ENCODE measurements at places on chromosomes 2 and 18. TPM values are rescaled to one million over a fixed set of nuclear protein-coding genes. Genes with fewer than 3 reads are reported as not detected.

- no peak for DNase-seq
Observed at GRCh38 chr2:11346023-11346482, 1.6 kb upstream of the ROCK2 start.

GRCh38 chr18:56935434-56936040 lies 211.3 kb upstream of the BOD1L2 start:
- no peak for DNase-seq

DNA sequence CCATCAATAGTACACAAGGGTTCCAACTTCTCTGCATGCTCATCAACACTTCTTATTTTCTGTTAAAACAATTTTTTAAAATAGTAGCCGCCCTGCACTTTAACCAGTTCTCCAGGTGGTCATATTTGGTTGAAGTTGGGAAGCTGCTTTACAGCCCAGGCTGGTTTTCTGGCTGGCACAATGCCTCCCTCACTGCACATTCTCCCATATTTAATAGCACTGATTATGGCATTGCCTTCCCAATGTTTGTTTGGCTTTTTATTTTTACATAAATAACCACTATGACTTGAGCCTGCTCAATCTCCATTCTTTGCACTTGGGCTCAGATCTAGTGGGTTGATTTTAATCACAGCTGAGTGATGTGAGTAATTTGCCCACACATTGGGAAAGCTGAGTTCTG lies 111.9 kb upstream of the MAP4K3 start:
- peak; percentile 47 for DNase-seq

- no peak for DNase-seq
Observed at GRCh38 chr2:199660167-199660566, 190.8 kb downstream of the FTCDNL1 start.

DNA sequence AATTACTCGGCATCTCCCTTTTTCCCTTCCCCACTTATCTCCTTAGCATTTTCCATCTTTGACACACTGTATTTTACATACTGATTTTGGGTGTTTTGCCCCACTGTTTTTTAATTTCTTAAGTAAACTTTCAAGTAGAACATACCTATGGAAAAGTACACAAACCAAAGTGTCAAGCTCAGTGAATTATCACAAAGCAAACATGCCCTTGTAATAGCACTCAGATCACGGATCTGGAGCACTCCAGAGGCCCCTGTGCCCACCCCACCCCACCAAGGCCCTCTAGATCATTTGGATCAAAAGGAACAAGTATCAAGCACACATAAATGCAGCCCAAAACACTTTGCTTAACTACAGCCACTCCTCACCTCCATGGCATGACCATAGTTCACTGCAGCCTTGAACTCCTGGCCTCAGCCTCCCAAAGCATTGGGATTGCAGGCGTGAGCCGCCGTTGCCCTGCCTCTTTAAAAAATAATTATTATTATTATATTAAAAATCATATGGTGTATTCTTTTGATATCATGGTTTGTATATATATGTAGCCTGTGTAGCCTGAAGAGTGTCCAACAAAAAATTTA lies 38.1 kb downstream of the FER1L5 start:
- DNase-seq: no peak

- peak; percentile 86 for DNase-seq
Observed at GRCh38 chr2:217293046-217293445, 433.2 kb upstream of the TNP1 start.

DNA sequence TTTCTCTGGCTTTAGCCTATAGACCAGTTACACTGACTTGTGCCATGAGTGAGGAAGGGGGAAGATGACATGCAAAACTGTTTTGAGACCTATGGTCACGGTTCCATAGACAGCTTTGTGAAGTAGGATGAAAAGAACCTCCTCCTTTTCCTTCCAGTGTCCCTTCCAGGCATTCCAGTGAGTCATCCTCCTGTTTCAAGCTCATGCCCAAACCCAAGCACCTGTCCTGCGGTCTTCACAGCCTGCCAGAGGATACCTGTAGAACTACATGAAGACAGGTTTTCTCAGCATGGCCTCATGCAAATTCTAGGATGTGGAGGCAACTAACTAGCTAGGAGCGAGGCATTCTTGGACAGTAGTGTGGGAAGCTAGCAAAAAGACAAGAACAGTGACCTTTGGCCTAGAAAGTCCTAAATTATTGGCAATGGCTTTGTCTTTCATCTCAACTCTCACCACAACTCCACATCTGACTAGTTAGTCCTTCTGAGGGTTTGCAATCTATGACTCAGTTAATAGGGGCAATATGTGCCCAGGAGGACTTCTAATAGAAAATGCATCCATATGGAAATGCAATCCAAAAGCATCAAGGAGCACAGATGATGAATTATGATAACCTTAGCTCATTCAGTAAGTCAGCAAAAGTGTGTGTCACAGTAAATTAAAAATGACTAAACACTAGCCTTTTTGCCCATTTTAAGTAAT lies 154.7 kb downstream of the RBM43 start:
- DNase-seq: no peak

GAREM1 gene
- total RNA-seq: 8.7 TPM

ARHGAP28 gene
- 0.83 TPM for total RNA-seq

DNA sequence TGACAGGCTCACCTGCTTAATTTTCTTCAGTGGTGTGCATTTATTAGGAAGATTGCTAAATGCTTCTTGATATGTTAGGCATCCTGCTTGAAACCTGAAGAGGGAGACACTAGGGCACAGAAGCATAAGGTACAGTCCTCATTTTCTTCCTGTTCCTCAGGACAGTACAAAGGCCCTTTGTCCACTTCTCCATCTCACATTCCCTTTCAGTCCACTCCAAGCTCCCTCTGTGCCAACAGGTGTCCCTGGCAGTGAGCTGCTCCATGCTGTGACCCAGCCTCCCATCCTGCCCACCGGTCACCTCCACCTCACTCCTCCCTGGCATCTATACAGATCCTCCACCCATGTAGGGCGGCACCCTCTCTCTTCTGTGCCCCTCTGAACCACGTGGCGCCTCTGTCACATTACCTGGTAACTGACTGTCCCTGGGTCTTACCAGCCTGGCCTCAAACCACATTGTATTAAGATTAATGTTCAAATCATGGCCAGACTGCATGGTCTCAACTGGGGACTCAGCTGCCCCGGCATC lies 162.8 kb downstream of the VAPA start:
- no peak for DNase-seq

DNA sequence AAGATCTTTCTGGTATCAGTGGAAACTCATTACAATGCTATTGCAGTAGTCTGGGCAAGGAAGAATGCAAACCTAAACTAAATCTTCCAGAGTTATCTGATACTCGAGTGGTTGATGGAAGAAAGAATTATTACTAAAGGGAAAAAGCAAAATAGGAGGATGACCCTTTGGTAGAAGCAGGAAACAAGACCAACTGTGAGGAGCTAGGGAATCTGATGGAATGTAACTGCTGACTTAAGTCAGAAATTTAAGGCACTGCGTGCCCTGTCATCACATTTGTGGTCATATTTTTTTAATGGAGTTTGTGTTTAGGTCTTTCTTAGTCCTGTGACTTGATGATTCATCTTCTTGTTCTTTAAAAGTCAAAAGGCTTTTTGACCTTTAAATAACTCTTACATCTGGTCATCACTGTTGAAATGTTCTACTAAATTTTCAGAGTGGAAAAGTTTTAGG lies 36.5 kb upstream of the ARMC9 start:
- no peak for DNase-seq

GRCh38 chr2:11753452-11753885 lies 7.0 kb downstream of the LPIN1 start:
- DNase-seq: no peak

DNA sequence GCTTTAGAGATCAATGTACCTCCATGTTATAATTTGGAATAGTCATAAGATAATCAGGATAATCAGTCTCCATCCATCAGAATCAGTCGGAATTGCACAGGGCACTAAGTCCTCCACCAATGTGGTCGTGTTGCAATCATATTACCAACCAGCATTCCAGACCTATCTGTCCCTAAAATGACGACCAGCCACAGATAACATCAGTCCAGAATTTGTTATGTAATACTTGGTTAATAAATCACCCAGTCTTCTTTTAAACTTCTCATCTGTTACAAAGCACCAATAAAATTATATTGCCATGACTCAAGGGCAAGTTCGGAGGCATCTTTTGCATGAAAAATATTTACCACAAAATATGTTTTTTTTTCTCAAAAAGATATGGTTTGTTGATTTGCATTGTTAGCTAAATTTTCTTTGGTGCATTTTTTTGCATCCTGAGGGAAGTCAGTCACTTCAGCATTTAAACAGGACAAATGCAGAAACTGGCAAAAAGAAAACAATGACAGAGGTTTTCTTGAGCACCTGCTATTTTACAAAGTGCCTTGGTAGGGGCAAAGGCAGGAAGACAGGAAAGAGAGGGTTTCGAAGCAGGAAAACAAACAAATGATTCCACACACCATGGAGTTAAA lies 29.3 kb downstream of the PIEZO2 start:
- DNase-seq: peak; percentile 50

DNA sequence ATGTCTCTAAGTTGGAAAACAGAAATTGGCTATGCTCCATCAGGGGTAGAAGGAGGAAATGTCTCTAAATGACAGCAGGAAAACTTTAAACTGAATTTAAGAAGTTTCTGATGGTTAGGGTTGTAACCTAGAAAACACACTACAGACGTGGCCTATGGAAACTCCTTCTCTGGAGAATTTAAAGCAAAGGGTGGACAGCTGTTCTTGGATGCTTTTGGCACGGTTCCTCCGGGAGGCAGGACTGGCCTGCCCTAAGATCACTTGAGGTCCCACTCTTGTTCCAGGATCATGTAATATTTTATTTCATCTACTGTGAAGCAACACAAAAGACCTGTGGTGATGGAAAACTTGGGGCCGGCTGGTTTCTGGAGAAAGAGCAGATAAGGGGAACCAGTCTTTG lies 77.0 kb downstream of the NRP2 start:
- no peak for DNase-seq

DNA sequence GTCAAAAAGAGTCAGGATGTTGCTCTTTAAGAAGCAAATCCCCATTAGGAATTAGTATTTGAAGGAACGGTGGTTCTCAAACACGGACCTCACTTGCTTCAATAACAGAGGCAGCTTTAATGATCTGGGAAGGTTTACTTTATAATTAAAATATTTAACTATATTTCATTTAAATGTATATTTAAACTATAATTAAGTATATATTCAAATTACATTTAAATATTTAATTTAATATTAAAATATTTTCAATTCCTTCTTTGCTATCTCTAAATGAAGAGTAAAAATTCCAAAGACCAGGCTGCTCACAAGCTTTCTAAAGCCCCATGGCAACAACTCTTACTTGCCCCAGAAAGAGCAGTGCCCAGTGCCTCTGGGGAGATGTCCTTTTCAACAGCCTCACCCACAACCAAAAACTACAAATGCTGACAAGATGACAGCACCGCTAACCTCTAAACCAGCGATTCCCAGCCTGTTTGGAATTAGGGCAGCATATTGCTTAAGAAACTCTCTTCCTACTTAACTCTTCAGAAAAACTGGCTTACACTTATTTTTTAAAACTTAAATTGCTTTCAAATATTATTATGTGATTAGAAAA lies 62.9 kb upstream of the POU3F3 start:
- no peak for DNase-seq

RFX8 gene
- total RNA-seq: not detected

CACNB4 gene
- 2.1 TPM for total RNA-seq

C2orf42 gene
- 20.9 TPM for total RNA-seq

DNA sequence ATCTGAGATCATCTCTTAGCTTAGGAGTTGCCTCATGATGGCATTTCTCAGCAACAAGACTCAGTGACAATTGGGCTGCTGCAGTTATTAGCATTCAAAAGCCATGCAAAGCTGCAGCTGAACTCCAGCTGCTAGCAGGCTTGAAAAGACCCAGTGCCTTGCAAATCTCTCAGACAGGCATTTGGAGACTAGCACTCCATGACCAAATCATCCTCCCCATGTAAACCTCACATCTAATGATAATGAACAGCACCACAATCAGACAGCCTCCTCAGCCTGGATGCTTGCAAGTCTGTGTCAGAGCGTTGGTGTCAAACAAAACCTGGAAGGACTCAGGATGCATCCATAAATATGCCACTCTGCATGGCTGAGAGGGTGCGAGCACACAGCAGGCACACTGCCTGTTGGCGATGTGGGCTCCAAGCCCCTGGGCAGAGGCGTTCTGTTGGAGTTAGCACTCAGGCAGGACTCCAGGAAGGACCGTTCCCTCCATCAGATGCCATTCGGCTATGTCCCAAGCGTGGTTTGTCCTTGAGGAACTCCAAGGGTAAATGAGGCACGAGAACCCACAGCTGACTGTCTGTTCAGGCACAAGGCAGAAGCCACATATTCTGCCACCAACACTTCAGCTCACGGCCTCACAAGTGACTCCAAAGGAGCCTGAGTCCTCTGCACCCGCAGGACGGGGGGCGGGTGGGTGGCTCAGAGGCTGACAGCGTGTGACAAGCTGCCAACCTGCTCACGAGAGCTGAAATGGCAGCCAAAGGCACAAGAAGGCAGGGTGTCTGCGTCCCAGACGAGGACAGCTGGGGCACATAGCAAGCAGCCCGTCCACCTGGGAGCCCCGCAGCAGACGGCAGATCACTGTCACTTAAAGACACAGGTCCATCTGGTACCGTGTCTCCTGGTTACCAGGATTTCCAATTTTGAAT lies 183.8 kb downstream of the MYT1L start:
- DNase-seq: no peak

DNA sequence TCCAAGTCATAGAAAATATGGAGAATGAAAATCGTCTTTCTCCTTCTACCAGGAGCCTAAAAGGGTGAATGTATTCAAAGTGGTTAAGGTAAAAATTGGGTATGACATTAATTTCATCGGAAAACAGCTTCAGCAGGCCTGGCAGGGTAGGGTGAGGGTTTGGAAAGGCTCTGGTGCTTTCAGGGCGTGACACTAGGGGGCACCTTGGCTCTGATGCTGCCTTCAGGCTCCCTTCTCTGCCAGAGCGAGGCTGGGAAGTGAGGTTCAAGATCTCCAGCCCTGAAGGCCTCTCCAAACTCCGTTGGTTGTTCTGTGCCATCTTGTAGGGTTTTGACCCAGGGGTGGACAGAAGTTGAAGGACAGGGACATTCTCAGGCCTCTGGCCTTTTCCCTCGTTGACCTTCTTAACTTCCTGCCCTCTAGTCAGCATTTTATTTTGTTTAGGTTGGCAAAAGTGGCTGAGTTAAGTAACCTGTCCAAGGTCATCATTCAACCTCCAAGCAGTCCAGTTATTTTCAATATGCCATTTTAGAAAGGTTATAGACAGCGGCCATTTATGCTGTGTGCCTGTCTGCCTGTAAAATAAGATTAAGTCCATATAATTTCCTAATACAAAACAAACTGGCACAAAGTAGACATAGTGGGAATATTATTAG lies 40.3 kb downstream of the EML6 start:
- no peak for DNase-seq

Measured in esophagus muscularis mucosa (tissue), 4 donors.